Testis (tissue), 5 donors: ENCODE measurements at places on chromosomes 1 and 21. TPM values are rescaled to one million over a fixed set of nuclear protein-coding genes. Genes with fewer than 3 reads are reported as not detected.

- H3K36me3 ChIP-seq: no peaks in the 10 kb centered on the region
- H3K27ac ChIP-seq: no peak overlapping the region
- no peak overlapping the region for H3K4me3 ChIP-seq
- H3K4me1 ChIP-seq: no peaks in the 10 kb centered on the region
These were observed 110.5 kb downstream of the PEX14 start for GRCh38 chr1:10585242-10585641.

- H3K36me3 ChIP-seq: no peaks in the 10 kb centered on the region
- DNase-seq: no peak
- no peaks in the 10 kb centered on the region for H3K4me1 ChIP-seq
- H3K4me3 ChIP-seq: no peak overlapping the region
- H3K27ac ChIP-seq: no peak overlapping the region
These were observed 23.2 kb downstream of the AVPR1B start for GRCh38 chr1:206094024-206094423.

GRCh38 chr1:11882814-11883538 is 24.2 kb upstream of the NPPB start:
- no peak overlapping the region for H3K27ac ChIP-seq
- no peaks in the 10 kb centered on the region for H3K36me3 ChIP-seq
- peak; percentile 27 for DNase-seq
- peaks cover 4% of the 10 kb centered on the region for H3K4me1 ChIP-seq
- no peak overlapping the region for H3K4me3 ChIP-seq
- H3K27me3 ChIP-seq: no peaks in the 10 kb centered on the region

Gene CCDC30
- 5.8 TPM for total RNA-seq

GRCh38 chr21:45175326-45176095 is 101.1 kb downstream of the ADARB1 start:
- no peak for DNase-seq
- H3K27ac ChIP-seq: no peak overlapping the region
- no peaks in the 10 kb centered on the region for H3K4me1 ChIP-seq
- no peaks in the 10 kb centered on the region for H3K27me3 ChIP-seq
- no peak overlapping the region for H3K4me3 ChIP-seq
- H3K36me3 ChIP-seq: no peaks in the 10 kb centered on the region

- no peak overlapping the region for H3K4me3 ChIP-seq
- no peak overlapping the region for H3K27ac ChIP-seq
- no peaks in the 10 kb centered on the region for H3K27me3 ChIP-seq
- H3K36me3 ChIP-seq: no peaks in the 10 kb centered on the region
These were observed 142.5 kb downstream of the DAB1 start for GRCh38 chr1:57281324-57281723.

Gene SSR2
- 170 TPM for total RNA-seq

- H3K27me3 ChIP-seq: no peaks in the 10 kb centered on the region
- no peak overlapping the region for H3K4me3 ChIP-seq
- no peak for DNase-seq
- no peaks in the 10 kb centered on the region for H3K4me1 ChIP-seq
These were observed 3.2 kb upstream of the KIAA1614 start for GRCh38 chr1:180909462-180909976.

Gene NR1I3
- total RNA-seq: 0.68 TPM

- DNase-seq: no peak
- H3K27ac ChIP-seq: no peak overlapping the region
- no peak overlapping the region for H3K4me3 ChIP-seq
- no peaks in the 10 kb centered on the region for H3K27me3 ChIP-seq
- H3K36me3 ChIP-seq: no peaks in the 10 kb centered on the region
These were observed 587.5 kb upstream of the ADGRL2 start for GRCh38 chr1:81213279-81213678.

Gene SPATA1
- total RNA-seq: 7.1 TPM

GRCh38 chr1:235920596-235921375 is 54.1 kb upstream of the LYST start:
- no peak overlapping the region for H3K4me3 ChIP-seq
- H3K27ac ChIP-seq: no peak overlapping the region
- no peaks in the 10 kb centered on the region for H3K36me3 ChIP-seq
- no peaks in the 10 kb centered on the region for H3K27me3 ChIP-seq
- no peak for DNase-seq

Gene FAM163A
- total RNA-seq: 6.0 TPM

Gene PKN2
- total RNA-seq: 43.9 TPM

Gene ENTREP3
- 15.8 TPM for total RNA-seq

Gene SPRR1B
- total RNA-seq: not detected

DNA sequence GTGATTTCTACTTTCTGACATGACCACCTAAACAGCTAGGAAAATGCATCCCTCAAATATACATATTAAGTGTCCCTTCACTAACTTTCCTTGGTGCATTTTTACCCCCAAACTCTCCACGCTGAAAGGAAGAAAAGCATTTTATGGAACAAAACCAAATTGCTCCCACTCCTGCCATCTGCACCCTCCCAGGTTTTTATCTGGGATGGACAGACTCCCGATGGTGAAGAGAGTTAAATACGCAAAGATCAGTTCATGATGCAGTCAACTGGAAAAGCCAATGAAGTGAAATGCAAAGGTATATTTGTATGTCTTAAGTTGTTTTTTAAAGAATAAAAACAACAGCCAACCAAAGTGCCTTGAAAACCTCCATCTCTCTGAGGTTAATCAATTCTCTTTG is 2.7 kb downstream of the DSTYK start:
- DNase-seq: no peak
- no peak overlapping the region for H3K4me3 ChIP-seq
- no peaks in the 10 kb centered on the region for H3K27me3 ChIP-seq
- peaks cover 5% of the 10 kb centered on the region for H3K4me1 ChIP-seq

DNA sequence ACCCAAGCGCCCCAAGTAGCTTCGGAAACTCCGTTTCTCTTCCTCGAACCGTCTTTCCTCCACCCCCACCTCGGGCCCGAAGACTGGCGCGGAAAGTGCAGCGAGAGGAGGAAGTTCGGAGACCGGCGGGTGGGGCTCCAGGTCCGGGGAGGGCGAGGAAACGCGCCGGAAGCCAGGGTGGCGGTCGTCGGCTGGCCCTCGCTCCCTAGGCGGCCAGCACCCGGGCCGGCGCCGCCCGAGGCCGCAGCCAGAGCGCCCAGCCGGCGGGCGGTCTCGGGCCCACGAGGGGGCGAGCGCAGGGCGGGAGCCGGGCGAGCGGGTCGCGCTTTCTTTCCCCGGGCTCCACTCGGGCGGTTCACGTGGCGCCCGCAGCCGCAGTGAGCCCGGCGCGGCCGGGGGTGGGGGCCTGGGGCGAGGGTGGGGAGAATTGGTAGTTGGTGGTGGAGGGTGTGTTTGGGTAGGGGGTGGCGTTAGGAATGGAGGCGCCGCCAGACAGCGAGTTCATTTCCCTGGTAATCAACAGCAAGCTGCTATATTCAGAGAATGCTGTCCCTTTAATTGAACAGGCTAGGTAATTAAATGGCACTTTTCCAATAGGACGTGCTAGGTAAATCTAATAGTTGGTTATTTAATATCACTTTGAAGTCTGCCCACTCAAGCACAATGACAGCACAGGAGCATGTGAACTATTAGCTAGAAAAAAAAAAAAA is 6.7 kb downstream of the LMO4 start:
- H3K4me3 ChIP-seq: peak overlapping the region; percentile 78
- no peaks in the 10 kb centered on the region for H3K27me3 ChIP-seq
- peaks cover 17% of the 10 kb centered on the region for H3K4me1 ChIP-seq
- H3K27ac ChIP-seq: peak overlapping the region; percentile 69
- DNase-seq: peak; percentile 64

DNA sequence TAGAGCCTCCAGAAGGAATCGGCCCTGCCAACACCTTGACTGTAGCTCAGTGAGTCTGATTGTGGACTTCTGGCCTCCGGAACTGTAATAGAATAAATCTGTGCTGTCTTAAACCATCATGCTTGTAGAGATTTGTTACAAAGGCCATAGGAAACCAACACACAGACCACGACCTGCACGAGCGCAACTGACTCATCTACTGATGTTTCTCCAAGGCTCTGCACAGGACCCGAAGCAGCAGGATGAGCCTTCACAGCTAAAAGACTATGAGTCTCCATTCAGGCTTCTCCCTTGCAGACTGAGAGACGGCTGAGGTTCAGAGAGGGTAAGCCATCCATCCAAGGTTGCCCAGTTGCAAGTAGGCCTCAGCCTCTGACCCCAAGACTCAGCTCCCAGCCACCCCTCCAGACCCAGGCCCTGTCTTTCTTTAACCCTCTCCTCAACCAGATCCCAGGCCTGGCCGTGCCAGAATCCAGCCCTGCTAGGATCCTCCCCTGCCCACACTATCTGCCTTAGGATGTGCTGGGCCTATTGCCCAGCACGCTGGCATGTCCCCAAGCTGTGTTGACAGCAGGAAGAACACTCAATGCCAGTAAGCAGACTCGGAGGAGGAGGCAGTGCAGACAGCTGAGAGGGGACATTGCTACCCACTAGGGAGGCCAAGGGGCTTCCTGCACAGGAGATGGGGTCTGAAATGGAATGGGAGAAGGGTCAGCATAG is 109.0 kb downstream of the HMGB4 start:
- H3K27ac ChIP-seq: no peak overlapping the region
- no peak overlapping the region for H3K4me3 ChIP-seq
- H3K36me3 ChIP-seq: no peaks in the 10 kb centered on the region
- peak; percentile 88 for DNase-seq
- H3K27me3 ChIP-seq: no peaks in the 10 kb centered on the region

Gene EIF2D
- total RNA-seq: 54.8 TPM

GRCh38 chr1:230322967-230323547 is 103.1 kb downstream of the PGBD5 start:
- DNase-seq: no peak
- H3K4me1 ChIP-seq: no peaks in the 10 kb centered on the region
- H3K27me3 ChIP-seq: no peaks in the 10 kb centered on the region
- H3K36me3 ChIP-seq: no peaks in the 10 kb centered on the region
- H3K27ac ChIP-seq: no peak overlapping the region
- no peak overlapping the region for H3K4me3 ChIP-seq

- H3K27ac ChIP-seq: no peak overlapping the region
- no peaks in the 10 kb centered on the region for H3K4me1 ChIP-seq
- H3K4me3 ChIP-seq: no peak overlapping the region
- DNase-seq: peak; percentile 30
These were observed 18.4 kb downstream of the LORICRIN start for GRCh38 chr1:153277852-153278251.

Gene INSRR
- 6.4 TPM for total RNA-seq

Gene CELA2A
- 3.7 TPM for total RNA-seq

- H3K4me1 ChIP-seq: no peaks in the 10 kb centered on the region
- no peaks in the 10 kb centered on the region for H3K36me3 ChIP-seq
- no peak for DNase-seq
- H3K27ac ChIP-seq: no peak overlapping the region
- no peaks in the 10 kb centered on the region for H3K27me3 ChIP-seq
These were observed 25.9 kb upstream of the CLCA4 start for GRCh38 chr1:86520789-86521521.

DNA sequence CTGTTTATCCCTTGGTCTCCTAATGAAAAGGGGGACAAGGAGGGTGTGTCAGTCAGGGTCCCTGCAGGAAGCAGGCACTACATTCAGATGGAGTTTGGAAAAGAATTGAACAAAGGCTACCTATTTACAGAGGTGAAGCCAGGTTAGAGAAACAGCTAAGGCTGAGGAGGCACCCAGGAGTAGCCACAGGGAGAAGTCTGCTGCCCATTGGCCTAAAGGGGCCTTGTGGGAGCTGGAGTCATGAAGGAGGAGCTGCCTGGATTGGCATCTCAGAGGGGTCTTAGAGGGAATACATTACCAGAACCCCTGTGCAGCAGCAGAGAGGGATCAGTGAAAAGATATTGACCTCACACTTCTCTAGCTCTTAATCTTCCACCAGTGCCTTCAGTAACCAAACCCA is 31.2 kb upstream of the USP24 start:
- H3K27me3 ChIP-seq: no peaks in the 10 kb centered on the region
- H3K4me3 ChIP-seq: no peak overlapping the region
- H3K27ac ChIP-seq: no peak overlapping the region
- DNase-seq: no peak

DNA sequence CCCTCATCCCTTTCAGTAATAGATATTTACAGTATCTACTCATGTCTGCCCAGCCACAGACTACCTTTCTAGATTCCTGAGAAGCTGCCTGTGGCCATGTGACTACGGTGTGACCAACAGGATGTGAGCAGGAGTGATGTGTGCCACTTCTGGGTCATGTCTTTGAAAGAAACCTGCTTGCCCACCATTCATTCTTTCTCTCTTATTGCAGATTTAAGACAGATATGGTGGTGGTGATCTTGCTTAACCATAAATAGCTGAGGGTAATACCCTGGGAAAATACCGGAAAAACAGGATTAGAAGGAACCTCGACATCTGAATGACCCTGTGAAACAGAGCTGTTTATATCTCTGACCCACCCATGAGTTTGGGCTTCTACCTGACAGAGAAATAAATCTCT is 41.6 kb upstream of the GUCA2A start:
- H3K36me3 ChIP-seq: no peaks in the 10 kb centered on the region
- no peaks in the 10 kb centered on the region for H3K4me1 ChIP-seq
- H3K27ac ChIP-seq: no peak overlapping the region
- H3K27me3 ChIP-seq: no peaks in the 10 kb centered on the region
- DNase-seq: no peak
- H3K4me3 ChIP-seq: no peak overlapping the region
